Activated CD4-positive, alpha-beta T cell treated with anti-CD3 and anti-CD28 coated beads for 24 hours (primary cell): ENCODE measurements at places on chromosomes 11 and 22.

DNA sequence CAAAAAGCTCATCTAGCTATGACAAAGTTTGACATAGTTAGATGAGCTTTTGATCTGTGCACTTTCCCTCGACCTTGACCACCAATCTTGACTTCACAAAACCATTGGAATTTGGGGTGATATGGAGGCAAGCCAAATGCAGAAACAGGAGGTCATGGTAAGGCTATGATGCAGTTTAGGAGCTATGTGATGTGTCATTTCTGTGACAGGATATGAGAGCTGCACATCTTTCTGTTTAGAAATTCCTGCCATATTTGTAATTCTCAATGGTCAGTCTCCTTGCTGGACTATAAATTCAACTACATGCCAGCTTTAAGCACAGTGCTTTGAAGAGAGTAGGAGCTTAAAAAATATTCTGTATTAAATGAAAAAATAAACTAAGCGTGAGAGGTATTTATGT, 12.9 kb downstream of the OR51B6 start:
- no peak for DNase-seq

GRCh38 chr22:30027169-30027568, 53.1 kb upstream of the HORMAD2 start:
- DNase-seq: no peak

DNA sequence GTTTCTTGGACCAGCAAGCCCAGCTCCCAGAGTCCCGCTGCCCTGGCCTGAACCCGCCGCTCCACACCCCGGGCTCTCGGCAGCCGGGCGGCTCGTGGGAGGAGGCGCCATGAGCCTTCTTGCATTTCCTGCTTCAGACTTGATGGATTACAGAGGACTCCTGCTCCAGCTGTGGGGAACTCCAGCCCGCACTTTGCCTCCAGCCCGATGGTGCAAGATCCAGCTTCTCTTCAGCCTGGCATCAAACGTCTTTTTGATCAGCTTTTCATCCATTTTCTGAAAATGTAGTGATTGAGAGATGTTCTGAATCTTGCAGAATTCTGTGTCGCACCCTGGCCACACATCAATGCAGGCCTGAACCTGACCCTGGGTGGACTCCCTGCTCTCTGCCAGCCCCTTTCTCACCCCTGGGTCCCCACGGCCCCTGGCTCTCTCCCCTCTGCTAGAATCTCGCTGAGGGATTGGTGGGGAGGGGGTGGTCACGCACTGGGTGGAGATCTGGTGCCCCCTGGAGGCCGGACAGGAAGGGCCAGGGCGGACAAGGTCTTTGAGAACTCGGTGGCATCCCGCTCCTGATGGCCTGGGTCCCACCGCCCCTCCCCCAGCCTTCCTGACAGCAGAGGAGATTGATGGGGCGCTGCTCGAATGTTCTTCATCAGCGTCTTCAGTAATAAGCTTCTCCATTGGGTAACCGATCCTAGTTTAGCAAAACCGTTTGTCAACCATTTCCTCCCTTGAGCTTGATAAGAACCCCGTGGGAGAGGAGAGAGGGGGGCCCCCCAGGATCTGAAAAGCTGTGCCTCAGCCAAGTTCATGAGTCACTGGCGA, 12.1 kb upstream of the NFAM1 start:
- DNase-seq: peak; percentile 75

GRCh38 chr11:45272701-45273100, 13.4 kb downstream of the SYT13 start:
- no peak for DNase-seq

- no peak for DNase-seq
Observed at GRCh38 chr11:126197277-126197939, 14.0 kb downstream of the RPUSD4 start.

- DNase-seq: no peak
Observed at GRCh38 chr11:14409891-14410290, 50.9 kb upstream of the RRAS2 start.

DNA sequence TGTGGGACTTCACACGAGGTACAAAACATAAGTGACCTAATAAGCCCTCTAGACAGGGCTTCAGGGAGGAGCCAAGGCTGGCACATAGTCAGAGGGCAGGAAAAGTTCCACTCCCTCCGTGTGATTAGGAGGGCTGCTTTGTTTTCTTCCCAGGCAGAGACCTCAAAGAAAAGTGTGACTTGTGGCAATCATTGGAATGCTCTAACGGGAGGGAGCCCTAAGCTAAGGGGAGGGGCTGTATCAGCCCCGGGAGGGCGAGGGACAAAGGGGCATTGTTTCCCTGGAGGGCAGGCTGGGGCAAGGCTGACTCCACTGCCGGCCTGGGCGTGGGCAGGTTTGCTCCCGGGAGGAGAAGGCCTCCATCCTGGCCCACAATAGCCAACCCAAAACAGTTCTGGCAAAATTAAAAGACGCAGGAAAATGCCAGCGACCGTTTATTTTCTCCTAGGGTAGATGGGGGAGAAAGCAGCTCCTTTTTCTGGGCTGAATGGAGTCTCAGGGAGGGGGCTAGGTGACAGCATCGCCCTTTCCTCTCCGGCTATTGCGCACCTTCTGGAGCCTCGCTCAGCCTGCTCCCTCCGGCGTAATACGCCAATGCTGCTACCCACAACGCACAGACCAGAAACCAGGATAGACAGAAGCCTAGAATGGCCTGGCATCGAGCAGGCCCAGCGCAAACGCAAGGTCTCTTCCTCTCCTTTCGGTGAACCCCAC, 60.2 kb downstream of the ENDOD1 start:
- no peak for DNase-seq

GRCh38 chr11:86747801-86748200, 52.5 kb upstream of the PRSS23 start:
- DNase-seq: no peak

DNA sequence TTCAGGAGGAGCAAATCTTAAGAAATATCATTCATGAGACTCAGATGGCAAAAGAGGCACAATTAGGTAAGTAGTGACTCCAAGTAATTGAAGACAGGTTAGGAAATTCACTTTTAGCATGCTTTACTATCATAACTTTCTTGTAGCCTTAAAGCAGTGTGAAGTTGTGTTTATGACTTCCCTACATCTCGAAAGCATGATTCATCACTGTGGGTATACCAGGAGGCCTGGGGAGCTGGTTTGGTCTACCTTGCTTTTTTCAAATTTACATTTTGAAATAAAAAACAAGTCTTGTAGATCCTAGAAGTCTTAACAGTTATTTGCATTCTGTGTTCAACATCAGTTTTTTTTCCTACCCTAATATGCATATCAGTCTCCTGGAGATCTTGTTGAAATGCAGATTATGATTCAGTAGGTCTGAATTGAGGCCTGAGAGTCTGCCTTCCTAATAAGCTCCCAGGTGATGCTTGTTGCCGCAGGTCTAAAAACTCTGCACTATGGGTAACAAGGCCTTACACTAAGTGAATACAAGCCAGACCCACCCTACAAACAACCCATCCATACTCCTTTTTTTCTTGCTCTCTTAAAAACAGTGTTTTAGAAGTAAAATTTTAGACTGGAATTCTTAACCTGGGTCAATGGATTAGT, 41.4 kb downstream of the TTC17 start:
- no peak for DNase-seq

- DNase-seq: no peak
Observed at GRCh38 chr11:76610371-76610770, 60.2 kb downstream of the LRRC32 start.

DNA sequence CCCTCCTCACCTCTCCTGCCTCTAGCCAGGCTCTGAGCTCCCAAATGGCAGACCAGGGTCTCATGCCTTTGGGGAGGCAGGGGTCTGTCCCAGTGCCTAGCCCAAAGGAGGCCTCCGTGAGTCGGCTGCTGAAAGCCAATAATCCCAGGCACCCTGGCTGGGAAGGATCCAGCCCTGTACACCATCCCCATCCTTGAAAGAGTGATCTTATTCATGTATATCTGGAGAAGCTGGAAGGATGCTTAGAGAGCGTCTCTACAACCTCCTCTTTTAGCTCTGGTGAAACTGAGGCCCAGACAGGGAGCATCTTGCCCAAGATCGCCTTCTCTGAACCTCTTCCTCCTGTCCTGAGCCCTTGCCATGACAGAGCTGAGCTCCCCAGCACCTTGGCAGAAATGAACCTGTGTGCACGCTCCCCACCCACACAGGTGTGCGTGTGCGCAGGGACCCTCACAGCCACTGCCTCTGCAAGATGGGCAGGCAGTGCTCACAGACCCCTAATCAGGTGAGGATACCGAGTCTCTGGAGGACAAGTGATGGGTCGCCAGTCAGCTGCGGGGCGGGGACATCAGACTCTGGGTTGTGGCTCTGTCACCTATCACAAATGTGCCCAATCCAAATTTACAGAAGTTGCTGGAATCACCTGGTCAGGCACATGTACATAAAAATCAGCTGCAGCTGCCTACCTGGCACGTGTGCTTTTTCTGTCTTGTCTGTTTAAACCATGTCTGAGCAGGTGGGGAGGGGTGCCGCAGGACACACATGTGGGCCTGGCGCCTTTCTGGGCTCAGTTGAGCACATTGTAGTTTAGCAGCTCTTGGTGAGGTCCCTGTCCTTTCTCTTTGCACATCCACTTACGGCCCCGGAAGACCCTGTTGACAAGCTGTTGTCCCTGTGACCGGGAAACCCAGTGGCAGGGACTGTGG, 49.3 kb upstream of the WNT7B start:
- no peak for DNase-seq

DNA sequence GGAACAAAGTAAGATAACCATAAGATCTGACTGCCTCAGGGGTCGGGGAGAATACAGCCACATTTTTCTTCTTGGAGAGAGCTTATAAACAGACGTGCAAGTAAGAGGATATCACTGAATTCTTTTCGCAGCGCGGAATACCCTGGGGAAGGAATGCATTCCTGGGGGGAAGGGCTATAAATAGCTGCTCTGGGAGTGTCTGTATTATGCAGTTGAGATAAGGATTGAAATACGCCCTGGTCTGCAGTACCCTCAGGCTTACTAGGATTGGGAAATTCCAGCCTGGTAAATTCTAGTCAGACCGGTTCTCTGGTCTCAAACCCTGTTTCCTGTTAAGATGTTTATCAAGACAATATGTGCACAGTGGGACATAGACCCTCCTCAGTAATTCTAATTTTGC, 1491.7 kb upstream of the RAG2 start:
- no peak for DNase-seq

GRCh38 chr11:111303461-111303860, 5.1 kb downstream of the POU2AF3 start:
- DNase-seq: no peak

DNA sequence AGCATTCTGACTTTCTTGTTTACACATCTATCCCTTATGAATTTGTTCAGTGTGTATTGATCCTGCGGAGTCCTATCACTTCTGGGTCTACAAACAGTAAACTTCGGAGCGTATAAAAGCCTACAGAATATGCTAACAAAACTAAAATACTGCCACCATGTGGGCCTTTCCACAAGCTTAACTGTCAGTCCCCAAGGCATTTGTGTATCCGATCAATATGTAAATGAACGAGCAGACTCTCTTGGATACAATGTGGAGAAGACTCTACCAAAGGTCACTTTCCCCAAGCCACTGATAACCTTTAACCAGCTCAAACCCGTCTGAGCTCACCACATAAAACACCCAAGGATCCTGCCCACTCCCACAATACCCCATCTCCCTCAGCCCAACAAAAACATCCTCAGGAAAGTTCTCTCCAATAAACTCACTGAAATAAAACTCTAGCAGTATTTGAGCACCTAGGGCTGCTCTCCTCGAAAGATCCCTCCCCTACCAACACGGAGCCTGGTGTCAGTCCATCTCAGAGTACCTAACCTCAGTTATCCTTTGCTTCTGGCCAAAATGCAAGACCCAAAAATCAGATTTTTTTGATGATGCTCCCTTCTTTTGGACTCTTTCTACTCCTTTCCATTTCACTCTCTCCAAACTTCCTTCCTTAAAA, 17.8 kb downstream of the ADA2 start:
- DNase-seq: no peak

GRCh38 chr11:26994631-26995095, 751 bp downstream of the FIBIN start:
- no peak for DNase-seq

DNA sequence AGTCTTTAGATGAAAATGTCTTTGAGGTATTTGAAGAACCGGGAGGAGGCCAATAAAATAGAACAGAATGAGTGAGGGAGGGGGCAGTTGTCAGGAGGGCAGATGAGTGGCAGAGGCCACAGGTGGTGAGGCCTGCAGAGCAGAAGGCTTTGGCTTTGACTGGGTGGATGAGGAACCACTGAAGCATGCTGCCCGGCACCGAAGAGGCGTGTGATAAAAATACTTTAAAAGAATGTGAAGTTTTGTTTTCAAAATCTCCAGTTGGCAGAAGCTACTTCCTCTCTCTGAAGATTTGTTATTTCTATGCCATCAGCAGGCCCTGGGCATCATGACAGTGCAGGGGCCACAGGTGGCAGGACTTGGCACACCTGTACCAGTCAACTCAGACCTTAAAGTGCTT, 6.3 kb downstream of the MS4A12 start:
- DNase-seq: no peak

- no peak for DNase-seq
Observed at GRCh38 chr11:36403661-36404060, 106.4 kb downstream of the TRAF6 start.

GRCh38 chr11:44525473-44526252, 39.8 kb upstream of the CD82 start:
- DNase-seq: no peak

- DNase-seq: no peak
Observed at GRCh38 chr11:105189581-105189980, 50.0 kb upstream of the CARD18 start.

DNA sequence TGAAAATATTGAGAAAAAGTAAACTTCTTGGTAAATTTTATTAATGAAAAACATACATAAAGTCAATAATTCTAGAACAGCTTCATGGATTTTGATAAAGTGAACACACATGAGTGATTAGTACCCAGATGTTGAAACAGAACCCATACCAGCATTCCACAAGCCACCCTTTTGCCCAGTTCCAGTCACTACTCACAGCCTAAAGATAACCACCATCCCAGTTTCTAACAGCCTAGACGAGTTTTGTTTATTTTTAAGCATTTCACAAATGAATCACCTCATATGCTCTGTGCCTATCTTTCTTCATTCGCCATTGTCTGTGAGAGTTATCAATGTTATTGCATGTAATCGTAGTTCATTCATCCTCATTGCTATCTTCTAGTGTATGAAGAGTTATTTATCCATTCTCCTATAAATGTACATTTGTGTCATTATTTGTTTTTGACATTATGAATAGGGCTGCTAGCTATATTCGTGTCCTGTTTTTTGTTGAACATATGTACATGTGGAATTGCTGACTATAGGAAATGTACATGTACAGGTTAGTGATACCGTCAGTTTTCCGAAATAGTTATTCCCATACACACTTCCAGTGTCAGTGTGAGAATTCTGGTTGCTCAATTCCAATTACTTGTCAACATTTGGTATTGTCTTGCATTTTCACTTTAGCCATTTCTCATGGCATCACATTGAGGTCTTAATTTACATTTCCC, 44.5 kb upstream of the TEAD1 start:
- no peak for DNase-seq

- no peak for DNase-seq
Observed at GRCh38 chr11:128497061-128497775, 90.1 kb downstream of the ETS1 start.
